SIG-M5 (cell line): ENCODE measurements at places on chromosomes 5 and 9.

DNA sequence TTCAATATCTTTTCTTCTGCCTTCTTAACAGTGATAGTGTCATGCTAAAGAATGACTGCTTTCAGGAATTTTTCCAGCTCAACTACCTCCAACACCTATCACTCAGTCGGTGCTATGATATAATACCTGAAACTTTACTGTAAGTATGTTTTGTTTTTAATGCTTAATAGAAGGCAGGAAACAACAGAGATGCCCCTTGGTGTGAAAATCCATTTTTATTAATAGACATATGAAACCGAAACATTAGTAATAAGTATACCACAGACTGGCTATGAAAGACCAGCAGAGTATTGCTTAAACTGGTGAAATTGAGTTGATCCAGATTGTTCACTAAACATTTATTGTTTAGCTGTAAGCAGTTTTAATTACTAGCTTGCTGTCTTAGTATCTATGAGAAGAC lies 25.2 kb downstream of the SKP2 start:
- no peak for DNase-seq

DNA sequence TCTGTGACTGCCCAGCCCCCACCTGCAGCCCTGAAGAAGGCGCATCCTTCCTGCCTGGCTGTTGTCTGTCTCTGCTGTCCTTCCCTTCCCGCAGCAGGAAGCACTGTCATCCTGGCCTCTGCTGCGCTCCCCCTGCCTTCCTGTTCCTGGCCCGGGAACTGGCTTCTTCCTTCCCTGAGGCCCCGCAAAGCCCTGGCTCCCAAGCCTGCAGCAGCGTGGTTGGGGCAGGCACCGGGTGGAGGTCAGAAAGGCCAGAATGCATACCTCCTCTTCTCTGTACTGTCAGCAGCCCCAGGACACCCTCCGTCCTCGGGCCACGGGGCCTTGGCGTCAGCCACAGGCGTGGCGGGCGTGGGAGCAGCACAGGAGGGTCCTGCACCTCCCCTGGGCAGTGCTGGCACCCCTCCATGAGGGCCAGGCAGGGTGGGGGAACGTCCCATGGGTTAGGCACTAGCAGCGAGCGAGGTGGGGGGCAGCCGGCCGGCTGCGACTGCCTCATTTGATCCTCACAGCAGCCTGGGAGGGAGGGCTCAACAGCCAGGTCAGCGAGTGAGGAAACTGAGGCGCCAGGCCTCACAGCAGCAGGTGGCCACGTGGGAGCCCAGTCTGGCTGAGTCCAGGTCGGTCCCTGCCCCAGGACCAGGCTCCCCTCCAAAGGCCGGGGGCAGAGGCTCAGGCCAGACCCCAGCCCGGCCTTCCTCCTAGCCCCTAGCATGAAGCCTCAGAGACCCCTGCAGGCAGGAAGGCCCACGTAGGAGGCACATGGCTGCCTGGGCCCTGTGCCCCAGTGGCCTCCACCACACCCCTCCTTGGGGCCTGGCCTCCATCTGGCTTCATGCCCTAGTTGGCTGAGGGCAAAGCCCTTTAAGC lies 9.4 kb downstream of the FLT4 start:
- no peak for DNase-seq

DNA sequence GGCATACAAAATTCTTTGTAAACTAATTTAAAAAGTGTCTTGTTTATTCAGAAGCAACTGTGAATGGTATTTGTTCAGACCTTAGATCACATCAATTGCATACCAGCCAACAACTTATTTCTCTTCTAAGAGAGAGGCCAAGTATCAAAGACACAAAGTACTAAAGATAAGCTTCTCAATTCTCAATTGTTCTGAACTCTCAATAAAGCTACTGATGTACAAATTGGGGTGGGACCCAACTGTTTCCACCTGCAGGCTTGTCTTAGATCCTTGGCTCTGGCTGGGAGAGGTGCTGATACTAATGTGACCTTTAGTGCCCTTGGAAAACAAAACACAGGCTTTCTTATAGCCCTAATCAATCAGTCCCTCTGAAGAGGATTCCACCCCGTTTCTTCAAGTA lies 22.1 kb downstream of the XRCC4 start:
- DNase-seq, result no peak

DNA sequence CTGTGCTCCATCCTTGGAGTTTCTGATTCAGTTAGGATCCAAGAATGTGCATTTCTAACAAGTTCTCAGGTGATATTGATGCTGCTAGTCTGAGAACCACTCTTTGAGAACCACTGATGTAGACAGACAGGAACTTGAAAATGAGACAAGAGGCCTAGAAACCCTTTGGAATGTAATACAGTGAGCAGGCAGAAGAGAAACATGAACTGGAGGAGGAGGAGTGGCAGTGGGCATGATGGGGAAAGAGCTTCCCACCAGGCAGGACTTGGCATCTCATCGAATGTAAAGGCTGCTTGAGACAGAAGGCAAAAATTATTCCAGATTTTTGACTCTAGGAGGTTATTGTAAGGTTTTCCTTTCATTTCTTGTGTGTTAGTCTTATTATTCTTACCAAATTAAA lies 295.8 kb upstream of the SGCD start:
- DNase-seq, result no peak

DNA sequence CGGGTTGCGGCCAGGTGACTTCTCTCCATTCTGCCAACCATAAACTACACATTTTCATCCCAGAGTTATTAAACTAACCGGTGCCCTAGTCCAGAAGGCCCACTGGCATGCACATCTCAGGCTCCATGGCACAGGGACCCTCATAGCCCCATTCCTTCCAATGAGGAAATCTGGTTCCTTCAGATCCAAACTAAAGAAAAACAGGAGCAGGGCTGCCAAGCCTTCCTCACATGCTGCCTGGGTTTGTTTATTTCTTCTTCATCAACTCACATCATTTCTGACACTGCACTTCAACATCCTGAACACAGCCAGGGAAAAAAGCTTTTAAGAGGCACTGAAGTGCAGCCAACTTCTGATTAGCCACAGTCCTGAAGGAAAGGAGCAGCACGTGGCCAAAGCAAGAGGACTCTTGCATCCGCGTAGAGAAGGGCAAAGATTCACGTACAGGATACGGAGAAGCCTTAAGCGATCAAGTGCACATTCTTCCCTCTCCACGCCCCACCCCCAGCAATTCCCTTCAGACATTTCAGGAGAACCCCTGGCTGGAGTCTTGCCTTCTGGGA lies 22.5 kb downstream of the LHFPL2 start:
- no peak for DNase-seq

DNA sequence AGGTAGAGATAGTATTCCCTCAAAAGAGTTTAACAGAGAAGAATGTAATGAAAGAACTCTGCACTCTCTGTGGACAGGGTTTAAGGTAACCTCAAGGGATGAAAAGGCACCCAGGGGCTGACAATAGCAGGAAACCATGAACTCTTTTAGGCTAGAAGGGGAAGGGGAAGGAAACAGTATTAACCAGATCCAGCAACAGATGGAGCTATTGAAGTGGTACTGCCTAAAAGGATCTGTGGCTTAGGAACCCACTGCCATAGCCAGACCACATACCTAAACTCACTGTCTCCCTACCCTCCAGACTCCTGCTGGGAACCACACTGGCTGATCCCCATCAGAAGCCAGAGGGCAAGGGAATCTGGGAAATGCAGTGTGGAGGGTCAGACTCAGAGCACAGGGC lies 35.5 kb downstream of the PLGRKT start:
- no peak for DNase-seq

DNA sequence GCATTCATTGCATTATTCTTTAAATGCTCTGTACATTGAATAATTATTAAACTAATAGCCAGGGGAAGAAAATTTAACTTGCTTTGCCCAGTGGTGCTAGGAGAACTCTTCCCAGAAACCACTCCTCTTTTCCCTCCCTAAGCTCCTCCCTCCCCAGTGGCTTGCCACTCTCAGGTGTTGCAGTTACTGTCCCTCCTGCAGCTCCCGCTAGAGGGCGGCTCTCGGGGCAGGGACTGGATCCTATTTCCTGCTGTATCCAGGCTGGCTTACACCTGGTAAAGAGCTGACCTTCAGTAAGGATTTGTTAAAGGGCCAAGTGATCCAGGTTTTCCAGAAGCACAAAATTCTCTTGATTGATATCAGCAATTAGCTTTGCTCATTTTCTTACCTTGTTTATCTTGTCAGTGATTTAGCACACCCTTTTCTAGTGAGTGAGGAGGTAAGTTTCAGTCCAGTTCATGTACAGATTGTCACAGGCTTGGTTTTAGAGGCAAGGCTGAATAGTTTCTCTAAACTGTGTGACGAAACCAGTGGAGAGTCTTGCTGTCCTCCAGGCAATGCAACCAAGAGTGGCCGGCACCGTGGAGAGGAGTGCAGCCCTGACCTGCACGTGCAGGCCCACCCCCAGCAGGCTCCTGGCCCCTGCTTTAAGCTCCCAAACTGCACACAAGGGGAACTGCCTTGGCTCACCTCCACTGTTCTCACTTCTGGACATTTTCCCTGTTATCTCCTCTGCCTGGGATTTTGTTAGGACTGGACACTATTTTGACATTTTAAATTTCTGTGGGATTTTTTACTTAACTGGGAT lies 423.8 kb downstream of the SPOCK1 start:
- DNase-seq, result no peak
